ENCODE measurements at places on chromosomes 5 and 9. TPM values are rescaled to one million over a fixed set of nuclear protein-coding genes. Genes with fewer than 3 reads are reported as not detected.

The OSTF1 gene
- 23.3 TPM for polyA plus RNA-seq

The CIZ1 gene
- 160 TPM for polyA plus RNA-seq

The PPP3R2 gene
- 0.17 TPM for polyA plus RNA-seq

The NEUROG1 gene
- polyA plus RNA-seq: not detected

- DNase-seq: no peak
These were observed 173.8 kb downstream of the MAST4 start for GRCh38 chr5:66769839-66770617.

DNA sequence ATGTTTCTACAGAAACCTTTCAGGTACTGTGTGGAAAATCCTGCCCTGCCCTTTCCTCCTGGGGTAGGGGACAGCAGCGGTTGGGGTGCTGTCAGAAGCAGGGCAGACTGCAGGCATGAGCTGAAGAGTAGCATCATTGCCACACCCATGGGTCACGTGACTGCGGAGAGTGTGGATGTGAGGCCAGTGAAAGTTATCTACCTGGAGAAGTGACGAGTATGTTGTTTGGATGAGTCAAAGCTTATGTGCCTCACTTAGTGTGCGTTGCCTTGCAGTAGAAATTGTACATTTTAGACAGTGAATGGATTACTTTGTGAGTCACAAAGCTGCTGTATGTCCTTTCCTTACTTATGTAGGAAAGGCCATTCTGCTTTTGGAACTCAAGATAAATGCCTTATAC, 21.7 kb upstream of the ACTBL2 start:
- no peak for DNase-seq

DNA sequence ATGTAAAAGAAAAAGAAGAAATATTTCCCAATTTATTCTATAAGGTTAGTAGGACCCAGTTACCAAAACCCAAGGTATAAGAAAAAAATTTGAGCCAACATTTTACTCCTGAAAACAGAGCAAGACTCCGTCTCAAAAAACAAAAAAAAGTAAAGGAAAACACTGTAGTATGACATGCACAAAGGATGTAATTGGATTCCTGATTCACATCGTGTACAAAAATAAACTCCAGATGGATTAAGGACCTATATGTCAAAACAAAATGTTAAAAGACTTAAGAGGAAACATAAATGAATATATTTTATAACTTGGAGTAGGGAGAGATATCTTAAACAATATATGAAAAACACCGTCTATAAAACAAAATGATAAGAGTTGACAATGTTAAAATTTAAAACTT, 13.8 kb downstream of the PHYKPL start:
- DNase-seq: no peak

GRCh38 chr9:123108976-123109375, 75.5 kb downstream of the GPR21 start:
- DNase-seq: no peak

GRCh38 chr5:933251-933861, 40.7 kb downstream of the TRIP13 start:
- no peak for DNase-seq
